ENCODE measurements at places on chromosomes 16 and 17.

- no peak for DNase-seq
These were observed 3.3 kb upstream of the VAC14 start for GRCh38 chr16:70804153-70804733.

DNA sequence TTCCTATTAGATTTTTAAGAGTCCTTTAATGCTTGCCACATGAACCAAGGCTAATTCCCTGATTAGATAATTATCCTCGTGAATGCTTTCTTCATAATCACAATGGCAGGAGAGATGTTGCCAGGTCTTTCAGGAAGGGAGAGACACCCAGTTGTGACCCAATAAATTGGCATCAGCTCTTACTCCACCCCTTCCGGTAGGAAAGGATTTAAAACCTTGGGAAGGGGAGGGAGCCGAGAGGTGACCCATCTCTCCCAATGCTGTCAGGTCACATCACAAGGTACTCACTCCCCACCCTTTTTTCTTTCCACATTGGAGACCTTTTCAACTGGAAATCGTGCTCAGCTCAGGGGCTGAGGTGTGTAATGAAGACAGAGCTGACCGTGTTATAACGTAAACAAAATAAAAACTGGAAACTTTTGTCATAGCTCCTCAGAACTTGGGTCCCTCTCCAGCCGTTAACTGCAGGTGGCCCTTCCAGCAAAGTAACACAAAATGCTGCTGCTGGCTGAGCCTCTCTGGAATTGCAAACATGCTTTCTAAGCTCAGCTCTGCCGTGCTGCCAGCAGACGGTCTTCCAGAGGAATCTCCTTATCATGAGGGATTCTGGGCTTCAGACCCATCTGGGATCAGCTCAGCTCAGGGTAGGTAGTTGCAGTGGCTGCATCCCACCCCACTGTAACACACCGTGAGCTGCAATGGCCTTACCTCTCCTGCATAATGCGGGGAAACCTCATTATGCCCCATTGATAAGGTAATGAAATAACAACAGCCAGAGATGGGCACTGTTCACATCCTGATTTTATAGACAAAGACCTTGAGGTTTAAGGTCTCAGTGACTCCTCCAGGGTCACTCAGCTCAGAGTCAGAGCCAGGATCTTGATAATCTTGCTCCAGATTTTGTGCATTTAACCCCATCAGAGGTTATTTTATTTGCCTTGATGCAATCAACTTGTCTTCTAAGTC lies 15.6 kb downstream of the TMEM100 start:
- DNase-seq = no peak

DNA sequence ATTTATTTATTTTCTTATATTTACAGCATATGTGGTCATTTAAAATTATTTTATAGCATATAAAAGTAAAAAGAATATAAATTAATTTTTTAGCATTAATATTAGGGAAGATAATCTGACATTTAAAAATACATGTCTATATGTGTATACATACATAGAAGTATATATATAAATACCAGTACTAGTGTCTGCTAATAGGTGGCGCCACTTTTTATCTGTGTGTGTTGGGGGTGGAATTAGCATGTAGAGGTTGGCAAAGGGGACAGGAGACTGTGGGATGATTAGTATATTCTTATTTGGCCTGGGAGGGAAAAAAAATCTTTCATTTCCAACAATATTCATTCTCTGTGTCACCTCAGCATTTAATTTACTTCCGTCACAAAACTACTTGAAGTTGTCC lies 359.1 kb downstream of the WWOX start:
- no peak for DNase-seq

DNA sequence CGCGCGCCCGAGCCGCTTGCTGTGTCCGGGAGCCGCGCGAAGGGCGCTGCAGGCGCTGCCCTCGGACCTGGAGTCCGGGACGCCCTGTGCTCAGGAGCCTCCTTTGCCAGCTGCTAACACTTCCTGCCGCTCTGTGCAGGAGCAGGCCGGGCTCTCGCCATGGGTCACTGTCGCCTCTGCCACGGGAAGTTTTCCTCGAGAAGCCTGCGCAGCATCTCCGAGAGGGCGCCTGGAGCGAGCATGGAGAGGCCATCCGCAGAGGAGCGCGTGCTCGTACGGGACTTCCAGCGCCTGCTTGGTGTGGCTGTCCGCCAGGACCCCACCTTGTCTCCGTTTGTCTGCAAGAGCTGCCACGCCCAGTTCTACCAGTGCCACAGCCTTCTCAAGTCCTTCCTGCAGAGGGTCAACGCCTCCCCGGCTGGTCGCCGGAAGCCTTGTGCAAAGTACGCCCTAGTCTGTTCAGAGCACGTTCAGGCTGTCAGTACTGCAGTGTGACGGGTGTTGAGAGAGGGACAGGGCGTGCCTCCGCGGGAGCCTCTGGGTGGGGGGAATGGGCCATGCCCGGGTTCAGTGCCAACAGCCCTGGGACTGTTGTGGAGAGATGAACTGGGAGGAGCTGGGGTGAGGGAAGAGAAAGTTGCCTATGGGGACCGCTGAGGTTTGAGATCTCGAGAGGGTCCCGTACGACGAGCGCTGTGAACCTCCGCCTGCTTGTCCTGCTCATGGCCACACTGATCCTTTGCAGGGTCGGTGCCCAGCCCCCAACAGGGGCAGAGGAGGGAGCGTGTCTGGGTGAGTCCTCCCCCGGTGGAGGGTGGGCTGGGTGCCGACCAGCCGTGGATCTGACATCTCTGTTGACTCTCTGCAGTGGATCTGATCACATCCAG lies 1.3 kb downstream of the ZNF276 start:
- peak; percentile 74 for DNase-seq
